ENCODE measurements at places on chromosomes 5 and 9. TPM values are rescaled to one million over a fixed set of nuclear protein-coding genes. Genes with fewer than 3 reads are reported as not detected.
A peak's percentile ranks its signal among the peaks of the same experiment; 100 is the strongest.

DNA sequence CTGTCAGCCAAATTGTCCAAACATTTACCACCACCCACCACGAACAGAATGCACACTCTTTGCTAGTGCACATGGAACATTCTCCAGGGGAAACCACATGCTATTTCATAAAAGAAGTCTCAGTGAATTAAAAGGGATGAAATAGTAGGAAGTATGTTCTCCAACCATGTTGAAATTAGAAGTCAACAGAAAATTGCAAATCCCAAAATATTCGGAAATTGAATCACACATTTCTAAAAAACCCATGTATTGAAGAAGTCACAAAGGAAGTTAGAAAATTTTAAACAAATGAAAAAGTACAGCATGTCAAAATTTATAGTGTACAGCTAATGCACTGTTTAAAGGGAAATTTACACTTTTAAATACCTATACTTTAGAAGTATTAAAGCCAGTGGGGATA, 50.8 kb downstream of the TGFBR1 start:
- no peak for DNase-seq

Gene GNAQ
- total RNA-seq = 29.2 TPM

DNA sequence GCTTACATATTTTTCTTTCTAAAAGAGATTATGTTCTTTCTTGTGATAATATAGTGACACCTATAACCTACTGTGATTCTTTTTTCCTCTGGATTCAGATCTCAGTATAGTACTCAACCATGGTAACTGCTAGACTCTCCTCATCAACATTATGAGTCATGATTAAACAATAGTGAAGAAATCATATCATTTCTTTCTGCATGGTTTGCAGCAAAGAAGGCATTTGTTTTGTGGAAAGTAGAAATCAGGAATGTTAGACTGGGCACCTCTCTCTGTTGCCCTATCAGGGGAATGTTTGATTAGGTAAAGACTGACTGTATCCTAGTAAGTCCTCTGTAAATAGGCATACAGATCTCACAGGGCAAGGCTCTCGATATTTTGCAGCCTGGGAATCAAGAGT, 25.6 kb upstream of the SMC2 start:
- DNase-seq = no peak

DNA sequence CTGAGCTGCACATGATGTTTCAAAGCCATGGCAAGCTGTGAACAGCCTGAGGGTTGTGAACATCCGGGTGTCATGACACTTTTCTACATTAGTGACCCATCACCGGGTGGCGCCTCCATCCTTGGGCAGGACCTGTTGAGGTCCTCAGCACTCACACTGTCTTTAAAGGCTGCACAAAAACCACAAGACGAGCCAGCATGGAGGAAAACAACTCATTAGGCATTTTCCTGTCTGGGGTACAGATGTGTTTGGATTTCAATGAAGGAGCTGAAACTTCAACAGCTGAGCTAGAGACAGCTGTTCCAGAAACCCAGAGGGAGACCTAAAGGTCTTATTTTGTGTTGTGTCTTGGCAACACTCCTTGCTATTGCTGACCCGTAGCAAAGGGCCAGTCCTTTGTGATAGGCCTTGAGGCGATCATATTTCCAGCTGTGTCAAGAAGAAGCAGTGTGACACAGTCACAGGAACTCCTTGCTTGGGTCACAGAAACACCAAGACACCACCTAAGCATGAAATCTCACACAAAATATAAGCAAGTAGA, 151.8 kb upstream of the VLDLR start:
- DNase-seq = peak; percentile 48

GRCh38 chr5:157280927-157281326, 15.0 kb downstream of the CYFIP2 start:
- peak; percentile 43 for DNase-seq

DNA sequence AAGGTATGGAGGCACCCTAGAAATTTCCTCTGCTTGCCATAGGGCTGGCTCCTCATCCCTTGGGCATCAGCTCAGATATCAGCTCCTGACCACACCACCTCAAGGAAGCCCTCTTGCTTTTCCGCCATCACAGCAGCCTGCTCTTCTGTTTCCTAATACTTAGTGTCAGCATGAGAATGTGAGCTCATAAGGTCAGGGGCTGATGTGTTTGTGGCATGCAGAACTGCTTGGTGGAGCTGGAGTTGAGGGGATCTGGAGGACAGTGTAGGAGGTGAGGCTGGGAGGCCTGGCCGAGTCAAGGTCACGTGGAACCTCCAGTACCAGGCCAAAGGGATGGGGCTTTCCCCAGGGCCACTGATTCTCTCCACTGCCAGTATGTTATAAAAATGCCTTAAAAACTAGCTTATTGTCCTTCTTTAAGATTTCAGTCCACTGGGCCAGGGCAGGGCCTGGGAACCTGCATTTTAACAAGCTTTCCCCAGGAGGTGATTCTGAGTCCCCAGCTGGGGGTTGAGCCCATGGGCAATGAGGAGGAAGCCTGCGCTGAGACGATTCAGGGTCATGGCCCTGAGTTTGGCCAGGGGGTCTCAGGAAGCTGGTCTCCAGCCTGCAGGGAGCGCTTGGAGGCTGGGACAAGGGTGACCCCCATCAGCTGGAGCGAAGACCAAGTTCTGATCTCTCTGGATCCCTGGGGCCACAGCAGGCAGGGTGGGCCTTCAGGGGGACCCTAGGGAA, 28.6 kb downstream of the DAB2IP start:
- no peak for DNase-seq

Gene KCNV2
- total RNA-seq = not detected

Gene GOLGA1
- total RNA-seq = 15.2 TPM

GRCh38 chr5:173326501-173326960, 1.7 kb downstream of the STC2 start:
- no peak for DNase-seq

GRCh38 chr9:27292659-27293405, 4.1 kb downstream of the EQTN start:
- no peak for DNase-seq

DNA sequence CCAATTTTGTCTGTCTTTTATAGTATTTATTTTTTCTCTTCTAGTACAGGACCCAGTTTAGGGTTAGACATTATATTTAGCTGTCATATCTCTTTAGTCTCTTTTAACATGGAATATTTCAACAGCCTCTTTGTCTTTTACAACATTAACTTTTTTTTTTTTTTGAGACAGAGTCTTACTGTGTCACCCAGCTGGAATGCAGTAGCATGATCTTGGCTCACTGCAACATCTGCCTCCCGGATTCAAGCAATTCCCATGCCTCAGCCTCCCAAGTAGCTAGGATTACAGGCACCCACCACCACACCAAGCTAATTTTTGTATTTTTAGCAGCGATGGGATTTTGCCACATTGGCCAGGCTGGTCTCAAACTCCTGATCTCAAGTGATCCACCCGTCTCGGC, 90.1 kb downstream of the ADAMTS6 start:
- DNase-seq = no peak

- no peak for DNase-seq
Measured at GRCh38 chr9:135589596-135590485, 28.3 kb downstream of the PAEP start.

DNA sequence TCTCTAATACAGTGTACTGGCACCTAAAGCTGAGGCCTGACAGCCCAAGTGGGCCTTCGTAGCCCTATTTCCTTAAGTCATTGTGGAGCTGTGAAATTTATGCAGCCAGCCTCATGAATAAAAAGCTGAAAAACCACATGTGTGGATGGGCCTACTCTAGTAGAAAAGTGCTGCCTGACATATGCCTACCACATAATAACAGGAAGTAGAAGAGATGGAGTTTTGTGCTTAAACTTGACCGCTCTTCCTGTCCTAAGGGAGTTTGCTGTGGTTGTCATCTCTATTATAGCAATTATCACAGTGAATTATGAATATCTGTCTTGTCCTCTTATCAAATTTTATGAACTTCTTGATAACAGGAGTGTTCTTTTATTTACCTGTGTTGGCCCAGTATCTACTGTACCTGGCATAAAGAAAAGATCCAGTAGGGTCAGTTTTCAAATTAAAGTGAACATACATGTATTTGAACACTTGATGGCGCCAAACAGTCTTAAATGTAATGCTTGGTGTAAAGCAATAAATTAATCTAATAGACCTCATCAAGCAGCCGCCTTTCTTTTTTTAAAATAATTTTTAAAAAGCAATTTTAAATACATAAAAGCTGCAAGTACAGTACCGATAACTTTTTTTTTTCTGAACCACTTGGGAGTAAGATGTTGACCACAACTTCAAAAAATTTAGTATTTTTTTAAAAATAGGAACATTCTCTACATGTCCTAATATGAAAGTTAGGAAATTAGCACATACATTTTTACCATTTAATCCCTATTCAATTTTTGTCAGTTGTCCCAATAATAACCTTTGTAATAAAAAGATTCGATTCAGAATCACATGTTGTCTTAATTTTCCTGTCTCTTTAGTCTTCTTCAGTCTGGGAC, 51.0 kb downstream of the FKTN start:
- DNase-seq = peak; percentile 52

DNA sequence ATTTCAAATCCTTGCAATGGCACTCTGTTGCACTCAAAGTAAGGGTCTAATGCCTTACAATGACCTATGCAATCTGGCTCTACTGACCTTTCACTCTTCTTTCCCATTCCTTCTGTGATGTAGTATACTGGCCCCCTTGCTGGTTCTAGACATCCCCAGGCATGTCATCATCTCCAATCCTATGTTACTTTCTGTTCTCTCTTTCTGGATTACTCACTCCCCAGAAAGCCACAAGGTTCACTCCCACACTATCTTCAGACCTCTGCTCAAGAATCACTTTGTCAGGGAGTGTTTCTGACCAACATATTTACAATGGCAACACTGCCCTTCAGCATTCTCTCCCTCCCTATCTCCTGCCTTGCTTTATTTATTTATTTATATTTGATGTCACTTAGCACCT, 802.2 kb upstream of the WWC1 start:
- DNase-seq = no peak

Gene SNX18
- 12.6 TPM for total RNA-seq

DNA sequence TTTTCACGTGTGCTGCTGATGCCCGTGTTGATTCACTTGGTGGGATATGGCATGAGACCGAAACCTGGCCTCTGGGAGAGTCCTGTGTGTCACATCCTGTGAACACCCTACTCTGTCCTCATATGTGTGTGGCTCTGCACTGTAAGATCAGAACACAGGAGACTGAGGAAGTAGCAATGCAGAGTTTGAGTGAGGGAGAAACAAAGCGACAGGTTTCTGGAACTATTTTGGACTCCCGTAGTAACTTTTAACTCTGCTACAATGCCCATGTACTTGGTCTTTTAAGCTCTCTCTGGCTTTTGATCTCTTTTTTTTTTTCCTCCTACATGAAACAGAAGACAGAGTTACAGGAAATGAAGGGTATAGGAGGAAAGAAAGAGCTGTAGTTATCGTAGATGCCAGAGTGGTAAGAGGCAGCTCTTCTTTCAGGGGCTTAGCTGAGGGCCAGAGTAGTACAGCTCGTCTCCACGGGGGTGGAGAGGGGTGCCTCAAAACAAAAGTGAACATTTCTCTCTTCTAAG, 26.6 kb downstream of the GRAMD2B start:
- no peak for DNase-seq

Gene CTNND2
- 10.6 TPM for total RNA-seq

- DNase-seq = no peak
Measured at GRCh38 chr9:36729906-36730305, 157.2 kb downstream of the MELK start.

- peak; percentile 41 for DNase-seq
Measured at GRCh38 chr9:111661150-111661801, at the start of gene GNG10. Gene GNG10 (plus strand): TSS chr9:111661605. CDS start chr9:111661635, 30 bp downstream.

DNA sequence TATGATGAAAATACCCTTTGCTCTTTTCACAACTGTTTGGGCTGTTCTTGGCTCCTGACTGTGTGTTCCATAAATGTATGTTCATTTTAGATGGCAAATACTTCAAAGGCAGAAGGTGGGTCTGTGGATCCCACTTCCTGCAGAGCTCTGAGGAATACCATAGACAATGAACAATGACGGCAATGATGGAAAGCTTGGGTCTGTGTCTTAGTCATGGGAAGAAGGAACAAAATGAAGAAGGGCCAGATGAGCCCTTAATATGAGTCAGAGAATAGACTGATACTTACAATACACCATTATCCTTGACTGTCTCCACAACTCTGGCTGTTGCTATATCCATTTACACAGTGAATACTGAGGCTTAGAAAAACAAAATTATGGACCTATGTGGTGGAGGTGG, 126.0 kb downstream of the SLIT3 start:
- no peak for DNase-seq

GRCh38 chr9:124108216-124108615, 96.6 kb downstream of the LHX2 start:
- DNase-seq = no peak

- DNase-seq = no peak
Measured at GRCh38 chr9:130114741-130115140, 57.5 kb upstream of the NCS1 start.

Gene SLC25A2
- total RNA-seq = not detected

- no peak for DNase-seq
Measured at GRCh38 chr5:110716247-110717245, 9.9 kb downstream of the TMEM232 start.

DNA sequence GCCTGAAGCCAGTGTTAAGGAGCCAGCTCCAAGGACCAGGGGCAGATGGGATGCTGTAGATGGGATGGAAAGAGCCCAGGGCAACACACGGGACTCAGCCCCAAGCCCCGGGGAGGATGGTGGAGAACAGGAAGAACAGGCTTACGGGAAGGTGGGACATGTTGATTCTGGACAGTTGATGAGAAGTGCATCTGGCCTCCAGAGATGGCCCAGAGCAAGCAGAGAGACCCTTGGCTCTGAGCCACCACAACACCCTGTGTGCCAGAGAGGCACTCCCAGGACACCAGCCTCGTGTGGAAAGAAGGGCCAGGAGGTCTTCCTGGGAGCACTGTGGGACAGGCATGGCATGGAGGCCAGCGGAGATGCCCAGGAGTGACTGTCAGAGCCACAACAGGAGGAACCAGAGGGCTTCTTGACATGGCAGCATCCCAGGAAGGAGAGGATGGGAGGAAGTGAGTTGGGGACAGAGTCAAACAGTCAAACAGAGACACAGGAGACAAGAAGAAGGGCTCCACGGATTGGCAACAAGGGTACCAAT, 156.3 kb upstream of the MVB12B start:
- DNase-seq = no peak

- DNase-seq = peak; percentile 33
Measured at GRCh38 chr5:113022661-113023060, 46.1 kb downstream of the DCP2 start.

DNA sequence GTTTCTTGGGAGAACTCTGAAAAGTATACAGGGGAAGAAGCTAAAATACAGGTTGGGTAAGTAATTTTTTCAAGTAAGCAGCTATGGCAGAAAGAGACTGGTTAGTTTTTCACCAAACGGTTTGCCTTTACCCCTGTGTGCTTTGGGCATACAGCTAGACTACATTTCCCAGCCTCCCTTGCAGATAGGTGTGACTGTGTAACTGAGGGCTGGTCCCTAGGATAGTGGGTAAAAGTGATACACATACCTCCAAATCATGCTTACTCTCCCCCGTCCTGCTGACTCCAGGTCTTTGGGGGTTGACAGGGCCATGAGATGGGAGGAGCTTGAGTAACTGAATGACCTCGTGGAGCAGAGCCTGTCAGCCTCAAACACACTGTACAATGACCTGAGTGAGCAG, 208.6 kb upstream of the GDNF start:
- no peak for DNase-seq

Gene OBP2B
- not detected for total RNA-seq

All from NCI-H460 (cell line).